ENCODE measurements at places on chromosomes 7 and 10.

GRCh38 chr10:71277914-71278665 lies 41.0 kb upstream of the SLC29A3 start:
- DNase-seq = no peak

DNA sequence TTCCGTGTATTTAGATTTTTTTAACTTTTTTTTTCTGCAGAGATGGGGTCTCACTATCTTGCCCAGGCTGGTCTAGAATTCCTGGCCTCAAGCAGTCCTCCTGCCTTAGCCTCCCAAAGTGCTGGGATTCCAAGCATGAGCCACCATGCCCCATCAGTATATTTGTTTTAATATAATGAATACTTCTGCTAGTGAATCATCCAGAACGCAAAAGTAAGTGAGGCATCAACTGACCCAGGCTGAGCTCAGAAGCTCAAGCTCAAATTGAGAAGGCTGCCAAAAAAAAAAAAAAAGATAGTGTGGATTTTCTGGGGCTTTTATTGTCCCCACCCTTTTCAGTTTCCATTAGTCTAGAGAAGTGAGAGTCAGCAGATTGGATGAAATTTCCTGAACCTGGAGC lies 39.0 kb upstream of the TECTB start:
- DNase-seq = no peak

DNA sequence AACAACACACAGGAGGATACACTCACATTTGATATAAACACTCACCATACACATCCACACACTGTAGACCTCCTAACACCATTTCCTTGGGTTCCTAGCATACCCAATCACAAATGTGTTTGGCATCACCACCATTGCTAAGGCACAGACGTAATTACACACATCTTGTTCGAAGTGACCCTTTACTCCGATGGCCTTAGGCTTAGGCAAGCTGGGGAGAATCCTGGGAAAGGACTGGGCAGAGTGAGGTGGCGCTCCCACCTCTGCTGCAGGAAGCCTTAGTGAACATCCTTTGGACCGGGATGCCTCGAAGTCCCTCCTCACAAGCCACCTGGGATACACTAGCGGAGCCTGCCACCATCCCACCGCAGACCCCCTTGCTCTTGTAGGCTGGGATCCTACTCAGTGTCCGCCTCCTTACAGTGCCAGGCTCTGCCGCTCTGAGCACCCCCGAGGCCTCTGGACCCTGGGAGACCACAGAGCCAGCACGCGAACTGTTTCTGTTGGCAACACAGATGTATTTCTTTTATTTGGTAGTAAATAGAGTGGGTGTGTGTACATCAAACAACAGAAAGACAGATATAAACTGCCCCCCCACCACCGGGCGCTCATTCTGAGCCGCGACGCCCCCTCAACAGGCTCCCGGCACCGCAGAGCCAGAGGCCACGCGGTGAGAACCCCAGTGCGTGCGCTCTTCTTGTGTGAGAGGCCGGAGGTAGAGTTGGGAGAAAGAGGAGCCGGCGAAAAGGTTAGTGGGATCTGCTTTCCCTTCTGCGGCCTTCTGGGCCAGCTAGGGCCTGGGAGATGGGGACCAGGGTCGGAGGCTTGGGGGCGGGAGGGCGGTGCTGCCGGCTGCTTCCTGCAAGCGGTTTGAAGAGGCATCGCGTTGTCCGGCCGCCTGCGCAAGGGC lies 5.9 kb upstream of the HMX2 start:
- no peak for DNase-seq

DNA sequence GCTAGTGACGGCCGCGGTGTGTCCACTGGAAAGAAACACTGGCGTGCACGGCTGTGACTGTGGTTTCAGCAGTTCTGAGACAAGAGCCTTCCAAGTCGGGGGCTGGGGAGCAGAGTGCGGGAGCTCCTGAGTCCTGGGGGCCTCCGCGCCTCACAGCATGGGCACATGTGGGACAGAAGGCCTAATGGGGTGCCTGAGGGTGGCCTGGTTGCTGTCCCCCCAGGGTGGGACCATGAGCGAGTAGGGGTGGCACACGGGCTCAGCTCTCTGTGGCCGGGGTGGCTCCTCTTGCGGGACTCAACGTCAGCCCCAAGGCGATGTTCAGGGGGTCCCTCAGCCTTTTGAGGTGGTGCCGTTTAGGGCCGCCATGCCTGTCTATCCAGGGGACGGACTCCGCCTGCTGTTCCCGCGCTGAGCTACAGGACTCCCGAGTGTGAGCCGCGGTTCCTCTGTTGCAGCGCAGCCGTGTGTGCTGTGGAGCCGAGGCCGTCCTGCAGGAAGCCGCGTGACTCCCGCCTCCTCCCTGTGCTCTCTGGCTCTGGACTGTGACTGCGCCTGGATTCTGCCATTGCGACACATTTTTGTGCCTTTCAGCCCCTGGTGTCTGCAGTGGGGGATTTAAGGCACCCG lies 23.5 kb upstream of the CHST12 start:
- DNase-seq = no peak

GRCh38 chr7:43753843-43754242 lies 4.6 kb upstream of the BLVRA start:
- no peak for DNase-seq

- no peak for DNase-seq
Measured at GRCh38 chr7:16347066-16347826, 74.1 kb downstream of the CRPPA start.

GRCh38 chr10:99975942-99976809 lies 33.6 kb downstream of the DNMBP start:
- DNase-seq = no peak

GRCh38 chr7:102270178-102270887 lies 16.3 kb upstream of the SH2B2 start:
- no peak for DNase-seq

DNA sequence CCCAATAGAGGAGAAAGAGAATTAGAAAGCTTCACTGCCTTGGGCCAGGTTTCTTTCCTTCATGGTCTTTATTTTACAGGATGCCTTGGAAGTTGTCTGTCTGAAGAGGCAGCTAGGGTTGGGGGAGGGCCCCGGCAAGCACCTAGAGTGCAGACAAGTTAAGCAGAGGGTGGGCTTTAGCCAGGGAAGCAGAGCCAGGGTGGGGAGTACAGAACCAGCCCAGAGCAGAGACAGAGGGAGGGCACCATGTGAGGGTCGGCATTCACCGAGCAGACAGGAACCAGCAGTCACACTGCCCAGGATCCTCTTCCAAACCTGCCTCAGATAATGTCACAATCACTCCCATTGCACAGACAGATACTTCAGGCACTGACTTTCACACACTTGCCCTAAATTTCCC lies 75.9 kb downstream of the ADARB2 start:
- no peak for DNase-seq

DNA sequence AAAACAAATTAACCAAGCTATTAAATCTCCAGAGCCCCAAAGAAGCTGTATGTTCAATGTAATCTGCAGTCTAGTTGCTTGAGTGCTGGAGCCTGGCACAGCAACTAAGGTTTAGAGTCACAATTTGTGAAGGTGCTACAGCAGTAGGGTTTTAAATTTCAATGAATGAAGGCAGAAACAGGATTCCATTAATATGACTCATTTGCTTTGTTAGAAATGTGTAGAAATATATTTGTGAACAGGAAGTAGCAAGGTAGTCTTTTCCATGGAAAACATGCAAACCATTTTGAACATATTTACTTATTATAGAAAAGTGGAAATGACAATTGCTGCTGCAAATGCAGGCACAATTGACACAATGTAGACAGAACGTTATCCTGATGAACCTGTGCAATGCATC lies 149.0 kb upstream of the STEAP4 start:
- DNase-seq = no peak

GRCh38 chr7:140155428-140155827 lies 21.4 kb downstream of the KDM7A start:
- no peak for DNase-seq

GRCh38 chr7:101390901-101391301 lies 28.2 kb downstream of the COL26A1 start:
- DNase-seq = peak; percentile 21

DNA sequence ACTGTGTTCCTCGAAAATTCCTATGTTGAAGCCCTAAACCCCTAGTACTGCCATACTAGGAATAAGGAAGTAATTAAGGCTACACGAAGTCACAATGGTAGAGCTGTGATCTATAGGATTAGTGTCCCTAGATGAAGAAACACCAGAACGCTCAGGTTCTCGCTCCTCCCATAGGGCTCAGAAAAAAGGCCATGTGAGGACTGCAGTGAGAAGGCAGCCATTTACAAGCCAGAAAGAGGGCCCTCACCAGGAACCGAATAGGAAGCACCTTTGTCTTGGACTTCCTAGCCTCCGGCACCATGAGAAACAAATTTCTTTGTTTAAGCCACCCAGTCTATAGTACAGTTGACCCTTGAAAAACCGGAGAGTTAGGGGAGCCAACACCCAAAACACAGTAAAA lies 46.2 kb downstream of the CACUL1 start:
- no peak for DNase-seq

- no peak for DNase-seq
Measured at GRCh38 chr10:91022924-91023699, 102.2 kb upstream of the ANKRD1 start.

DNA sequence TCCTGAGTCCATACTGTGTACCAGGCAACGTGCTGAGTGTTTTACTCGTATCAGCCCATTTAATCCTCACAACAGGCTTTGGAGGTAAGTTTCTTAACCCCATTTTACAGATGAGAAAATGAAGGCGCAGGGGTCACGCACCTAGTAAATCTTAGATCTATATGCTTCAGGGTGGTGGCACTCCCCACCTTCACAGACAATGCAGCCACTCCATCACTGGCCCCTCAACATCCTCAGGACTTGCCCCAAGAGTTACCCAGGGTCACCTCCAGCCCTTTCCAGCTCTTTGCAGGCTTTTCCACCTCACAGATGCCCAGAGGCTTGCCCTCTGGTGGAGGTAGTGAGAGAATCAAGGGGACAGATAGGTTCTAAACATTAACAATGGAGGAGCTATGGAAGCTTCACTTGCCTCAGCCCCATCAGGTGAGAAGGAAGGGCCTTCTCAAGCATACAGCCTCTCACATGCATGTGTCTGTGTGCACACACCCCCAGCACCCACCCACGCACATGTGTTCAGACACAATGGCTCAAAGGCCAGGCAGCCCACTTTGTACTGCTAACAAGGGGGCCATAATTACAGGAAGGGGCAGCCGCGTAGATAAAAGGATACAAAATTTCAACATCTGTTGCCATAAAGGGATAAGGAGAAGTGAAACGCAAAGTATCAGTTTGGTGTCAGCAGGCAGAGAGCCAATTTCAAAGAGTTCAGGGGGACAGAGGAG lies 29.1 kb downstream of the DPCD start:
- no peak for DNase-seq

DNA sequence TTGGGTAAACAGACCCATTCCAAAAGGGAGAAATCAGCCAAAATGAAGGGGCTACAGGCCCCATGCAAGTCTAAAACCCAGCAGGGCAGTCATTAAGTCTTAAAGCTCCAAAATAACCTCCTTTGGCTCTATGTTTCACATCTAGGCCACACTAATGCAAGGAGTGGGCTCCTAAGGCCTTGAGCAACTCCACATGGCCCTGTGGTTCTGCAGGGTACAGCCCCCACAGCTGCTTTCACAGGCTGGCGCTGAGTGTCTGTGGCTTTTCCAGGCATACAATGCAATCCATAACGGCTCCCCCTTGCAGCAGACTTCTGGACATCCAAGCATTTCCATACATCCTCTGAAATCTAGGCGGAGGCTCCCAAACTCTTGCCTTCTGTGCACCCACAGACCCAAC lies 9.0 kb downstream of the TMEM243 start:
- DNase-seq = no peak

DNA sequence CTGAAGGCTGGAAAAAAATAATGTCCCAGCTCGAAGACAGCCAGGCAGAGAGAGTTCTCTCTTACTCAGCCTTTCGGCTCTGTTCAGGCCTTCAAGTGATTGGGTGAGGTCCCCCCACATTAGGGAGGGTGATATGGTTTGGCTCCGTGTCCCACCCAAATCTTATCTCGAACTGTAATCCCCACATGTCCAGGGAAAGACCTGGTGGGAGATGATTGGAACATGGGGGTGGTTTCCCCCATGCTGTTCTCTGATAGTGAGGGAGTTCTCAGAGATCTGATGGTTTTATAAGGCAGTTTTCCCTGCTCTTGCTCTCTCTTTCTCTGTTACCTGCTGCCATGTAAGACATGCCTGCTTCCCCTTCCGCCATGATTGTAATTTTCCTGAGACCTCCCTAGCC lies 36.6 kb upstream of the LEP start:
- no peak for DNase-seq

- DNase-seq = no peak
Measured at GRCh38 chr10:62613859-62614258, 190.7 kb upstream of the ADO start.
